ENCODE measurements at places on chromosomes 1 and 21.

DNA sequence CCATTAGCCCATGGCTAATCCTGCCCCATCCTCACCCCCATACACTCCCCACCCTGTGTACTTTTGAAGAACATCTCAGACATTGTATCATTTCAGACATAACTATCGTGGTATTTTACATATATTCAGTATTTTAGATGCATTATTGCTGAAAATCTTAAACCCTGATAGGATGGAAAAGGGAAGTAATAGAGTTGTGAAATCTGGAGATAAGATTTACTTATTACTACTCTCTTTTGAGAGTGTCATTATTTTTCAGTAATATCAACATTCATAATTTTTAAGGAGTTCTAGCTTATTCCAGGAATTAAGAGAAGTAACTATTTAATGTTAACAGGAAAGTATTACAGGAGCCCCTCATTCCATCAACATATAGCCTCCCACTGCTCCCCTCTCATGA is 34.4 kb downstream of the ADCY10 start:
- no peak for DNase-seq

- no peak for DNase-seq
These were observed 38.2 kb upstream of the PKP1 start for GRCh38 chr1:201245082-201245481.

DNA sequence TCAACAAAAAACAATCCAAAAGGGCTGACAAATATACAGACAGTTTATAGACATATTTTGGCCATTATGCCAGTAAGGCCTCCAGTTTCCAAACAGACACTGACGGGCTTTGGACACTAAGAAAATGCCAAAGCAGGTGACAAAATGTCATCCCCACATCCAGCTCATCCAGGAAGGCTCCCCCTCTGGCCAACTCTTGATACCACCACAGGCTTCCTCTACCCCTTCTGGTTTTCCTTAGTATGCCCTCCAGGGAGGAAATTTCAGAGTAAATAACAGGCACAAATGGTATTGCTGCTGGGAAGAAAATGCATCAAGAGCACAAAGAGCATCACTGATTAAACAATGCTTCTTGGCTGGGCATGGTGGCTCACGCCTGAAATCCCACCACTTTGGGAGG is 225.3 kb downstream of the VAV3 start:
- DNase-seq = no peak

DNA sequence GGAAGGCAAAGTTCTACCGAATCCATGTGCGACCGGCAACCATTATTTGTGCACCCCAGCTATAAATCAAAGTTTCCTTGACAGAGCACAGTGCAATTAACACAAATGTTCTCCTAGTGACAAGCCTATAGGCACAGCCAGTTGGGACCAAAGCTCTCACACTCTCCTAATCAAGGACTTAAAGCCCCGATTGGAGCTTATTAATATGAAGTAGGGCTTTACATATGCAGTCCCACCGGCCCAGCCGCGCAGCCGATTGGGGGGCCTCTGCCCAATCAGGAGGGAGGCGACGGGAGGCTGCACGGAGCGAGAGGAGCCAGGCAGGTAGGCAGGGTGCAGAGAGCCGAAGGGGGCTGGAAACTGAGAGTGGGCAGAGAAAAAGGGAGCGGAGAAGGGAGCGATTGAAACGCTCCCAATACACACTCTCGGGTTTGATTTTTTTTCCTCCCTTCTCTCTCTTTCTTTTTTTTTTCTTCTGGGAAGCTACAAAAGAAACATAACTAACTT is at the start of gene ESRRG:
Gene ESRRG, minus strand, starts transcription at position 156 of the 507 bp plus-strand sequence. Its CDS starts 130 bp downstream, at position 26.
- DNase-seq = no peak

GRCh38 chr1:183032122-183032921 is 9.1 kb downstream of the LAMC1 start:
- no peak for DNase-seq

GRCh38 chr21:17393413-17393812 is 119.4 kb upstream of the CXADR start:
- DNase-seq = no peak

DNA sequence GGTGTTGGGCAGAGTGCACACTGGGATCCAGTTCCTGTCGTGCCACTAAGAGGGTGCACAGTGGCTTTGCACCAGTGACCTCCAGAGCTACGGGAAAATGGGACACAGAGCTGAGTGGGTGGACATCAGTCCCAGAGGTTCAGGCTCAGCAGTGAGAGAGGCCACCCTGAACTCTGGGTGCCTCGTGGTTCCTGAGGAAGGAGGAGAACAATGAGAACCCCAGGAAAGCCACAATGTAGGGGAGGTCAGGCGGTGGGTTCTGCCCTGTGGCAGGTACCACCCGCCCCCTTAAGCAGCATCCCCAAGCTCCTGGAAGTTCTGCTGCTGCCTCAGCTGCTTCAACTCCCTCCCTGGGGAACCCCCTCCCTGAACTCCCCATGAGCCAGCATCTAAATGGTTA is 112.2 kb downstream of the GRIK3 start:
- DNase-seq = no peak
